ENCODE measurements at places on chromosomes 2 and 18.

GRCh38 chr2:18650221-18650620, 60.9 kb upstream of the NT5C1B start:
- DNase-seq = no peak

GRCh38 chr2:122883849-122884248, 1128.4 kb downstream of the TSN start:
- no peak for DNase-seq

DNA sequence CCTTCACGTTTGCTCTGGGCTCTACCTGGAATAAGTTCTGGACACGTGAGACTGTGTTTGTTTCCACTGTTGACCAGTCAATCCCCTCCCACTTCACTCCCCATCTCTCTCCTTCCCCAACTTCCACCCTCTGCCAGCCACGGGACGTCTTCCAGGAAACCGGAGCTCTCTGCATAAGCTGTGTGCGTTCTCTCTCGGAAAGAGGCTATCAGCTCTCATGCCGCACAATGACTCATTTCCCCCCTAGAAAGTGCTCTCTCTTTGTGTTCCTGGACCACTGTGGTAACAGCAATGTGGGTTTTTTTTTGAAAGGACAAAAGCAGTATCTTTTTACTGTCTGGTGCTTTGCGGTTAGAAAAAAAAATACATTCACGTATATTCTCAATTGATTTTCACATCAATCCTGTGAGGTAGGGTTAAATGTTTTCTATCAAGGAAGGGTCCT, 10.2 kb downstream of the PROKR1 start:
- DNase-seq = peak; percentile 71

GRCh38 chr2:15092691-15093090, 460.2 kb downstream of the LRATD1 start:
- DNase-seq = no peak
